ENCODE measurements at places on chromosomes 1 and 21.

- DNase-seq = no peak
These were observed 6.8 kb downstream of the TMEM9 start for GRCh38 chr1:201147396-201148015.

GRCh38 chr1:232367293-232367692 is 262.6 kb downstream of the SIPA1L2 start:
- no peak for DNase-seq

DNA sequence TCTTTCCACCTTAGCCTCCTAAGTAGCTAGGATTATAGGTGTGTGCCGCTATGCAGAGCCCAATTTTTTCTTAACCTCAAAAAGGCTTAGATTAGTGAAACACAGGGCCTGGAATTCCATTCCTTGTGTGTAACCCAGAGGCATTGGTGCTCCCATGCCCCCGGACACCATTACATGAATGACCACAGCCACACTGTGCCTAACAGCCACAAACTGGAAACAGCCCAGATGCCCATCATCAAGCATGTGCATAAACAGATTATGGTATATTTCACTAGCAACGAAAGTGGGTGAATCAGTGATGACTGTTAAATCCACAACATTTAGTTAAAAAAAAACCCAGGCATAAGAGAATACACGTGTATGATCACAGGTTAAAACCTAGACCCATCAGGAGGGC is 24.4 kb downstream of the ADAM30 start:
- DNase-seq = peak; percentile 48

- peak; percentile 71 for DNase-seq
These were observed 10.1 kb upstream of the GNG12 start for GRCh38 chr1:67843331-67843730.

DNA sequence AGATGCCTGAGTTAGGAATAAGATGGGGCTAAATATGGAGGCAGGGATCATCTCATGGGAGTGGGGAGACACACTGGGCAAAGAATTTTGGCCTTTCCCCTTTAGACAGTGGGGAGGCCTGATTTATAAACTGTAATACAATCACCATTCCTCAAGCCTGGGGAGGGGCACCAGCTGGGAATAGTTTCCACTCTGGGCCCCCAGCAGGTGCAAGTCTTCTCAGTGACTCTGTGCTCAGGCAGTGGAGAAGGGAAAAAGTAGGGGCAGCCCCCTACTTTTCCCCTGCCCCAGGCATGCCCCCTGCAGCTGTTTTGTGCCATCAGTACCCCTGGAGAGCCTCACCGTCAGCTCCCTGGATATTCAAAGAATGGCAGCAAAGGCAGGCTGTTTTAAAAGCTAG is 19.1 kb downstream of the COA7 start:
- DNase-seq = no peak

DNA sequence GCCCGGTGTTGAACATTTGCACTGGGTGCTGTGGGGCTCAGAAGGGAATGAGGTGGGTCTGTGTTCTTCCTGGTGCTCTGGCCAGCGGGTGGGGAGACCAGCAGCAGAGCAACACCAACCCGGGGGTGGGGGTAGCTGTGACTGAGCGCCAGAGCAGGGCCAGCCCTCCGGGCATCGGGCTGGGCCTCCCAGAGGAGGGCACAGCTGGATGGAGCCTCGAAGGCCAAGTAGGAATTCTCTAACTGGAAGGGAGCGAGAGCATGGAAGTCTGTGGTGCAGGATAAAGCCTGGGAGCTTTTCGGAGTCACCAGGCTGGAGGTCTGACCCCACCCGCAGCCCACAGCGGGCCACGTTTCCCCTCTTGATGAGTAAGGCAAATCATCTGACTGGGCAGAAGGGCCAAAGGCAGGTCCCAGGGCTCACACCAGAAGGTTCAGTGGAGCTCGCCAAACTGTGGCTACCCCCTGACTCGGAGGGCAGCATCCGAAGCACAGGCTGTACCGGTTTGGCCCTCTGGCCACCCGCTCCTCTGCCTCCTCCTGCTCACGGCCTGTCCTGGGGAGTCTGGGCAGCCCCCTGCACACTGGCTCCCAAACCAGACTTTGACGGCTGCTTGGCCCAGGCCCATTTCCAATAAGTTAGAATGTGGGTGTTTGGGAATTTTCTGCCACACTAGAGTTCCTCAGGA is 18.8 kb downstream of the SLC1A7 start:
- DNase-seq = peak; percentile 40

DNA sequence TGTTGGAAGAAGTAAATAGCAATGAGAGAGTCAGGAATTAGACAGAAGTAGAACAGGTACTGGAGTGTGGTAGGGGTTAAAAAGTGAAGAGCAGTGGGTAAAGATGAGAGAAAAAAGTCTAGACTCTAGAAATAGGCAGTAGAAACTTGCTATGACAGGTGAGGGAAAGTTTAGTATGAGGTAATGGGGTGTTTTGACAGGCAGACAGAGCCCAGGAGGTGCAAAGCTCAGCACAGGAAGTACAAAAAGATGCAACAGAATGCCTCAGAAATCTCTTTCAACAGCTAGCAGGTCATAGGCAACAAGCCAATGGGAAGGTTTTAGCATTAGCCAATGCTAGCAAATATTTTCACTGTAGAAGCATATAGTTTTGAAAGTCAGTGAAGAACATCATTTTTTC is 319.1 kb upstream of the SGIP1 start:
- DNase-seq = no peak

- no peak for DNase-seq
These were observed 9.6 kb downstream of the SMYD2 start for GRCh38 chr1:214290424-214291037.

DNA sequence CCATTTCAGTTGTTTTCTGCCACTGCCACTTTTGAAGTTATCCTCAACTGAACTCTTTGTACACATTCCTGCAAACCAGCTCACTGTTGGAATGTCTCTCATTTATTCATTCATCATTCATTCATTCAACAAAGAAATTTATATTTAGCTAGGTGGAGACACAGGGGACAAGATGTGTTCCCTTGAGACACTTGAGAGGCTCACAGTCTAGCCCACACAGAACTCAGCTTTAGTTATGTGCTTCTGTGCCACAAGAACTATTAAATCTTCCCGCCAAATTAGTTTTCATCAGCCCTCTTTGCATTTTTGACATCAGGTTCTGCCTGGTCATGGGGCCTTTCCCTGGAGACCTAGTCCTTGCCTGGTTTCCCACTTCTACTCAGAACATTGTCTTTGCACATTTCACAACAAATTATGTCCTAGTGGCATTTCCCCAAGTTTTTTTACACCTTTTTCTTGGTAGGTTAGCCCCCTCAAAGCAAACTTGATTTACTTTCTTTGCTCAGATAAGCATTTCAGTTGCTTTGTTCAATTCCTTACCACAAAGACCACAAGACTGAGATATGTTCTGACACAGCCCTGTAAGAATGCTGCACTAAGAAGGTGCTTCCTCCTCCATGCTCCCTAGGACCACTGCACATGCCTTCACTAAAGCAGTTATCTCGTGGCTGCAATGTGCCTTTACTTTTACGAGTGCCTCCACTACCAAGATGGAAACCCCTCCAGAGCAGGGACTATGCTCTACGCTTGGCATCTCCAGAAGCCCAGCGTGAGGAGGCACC is 31.0 kb downstream of the ILDR2 start:
- DNase-seq = peak; percentile 89

DNA sequence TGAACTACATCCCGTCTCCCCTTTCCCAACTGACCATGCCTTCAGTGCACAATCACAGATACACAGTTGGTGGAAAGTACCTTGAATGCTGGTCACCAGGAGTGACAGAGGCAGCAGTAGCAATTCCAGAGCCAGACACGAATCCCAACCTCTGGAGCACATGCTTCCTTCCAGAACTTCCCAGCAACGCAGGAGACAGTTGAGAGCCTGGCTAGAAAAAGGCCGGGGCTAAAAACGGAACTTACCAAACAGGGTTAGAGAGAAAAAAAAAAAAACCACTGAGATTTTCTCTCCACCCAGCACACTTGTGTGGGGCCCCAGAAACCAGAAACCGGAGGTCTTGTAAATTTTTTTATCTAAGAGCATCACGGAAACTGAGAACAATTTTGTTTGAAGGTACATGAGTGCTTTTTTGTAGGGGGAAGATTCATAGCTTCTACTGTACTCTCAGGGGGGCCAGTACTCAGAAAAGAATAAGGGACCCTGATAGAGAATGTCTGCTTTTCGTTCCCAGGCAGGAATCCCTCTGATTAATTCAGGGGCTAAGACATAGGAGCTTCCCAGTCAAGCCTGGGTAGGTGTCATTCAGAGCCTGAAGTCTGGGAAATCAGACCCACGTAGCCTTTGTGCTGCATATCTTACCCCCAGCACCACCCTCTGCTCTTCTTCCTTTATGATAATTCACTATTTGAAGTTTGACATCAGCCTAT is at the start of gene CD48:
Gene CD48 (minus strand): TSS at position 221 of the 710 bp plus-strand sequence. CDS start 59 bp downstream, at position 162.
- DNase-seq = no peak

- DNase-seq = no peak
These were observed 40.1 kb upstream of the SLC5A9 start for GRCh38 chr1:48182439-48182838.

- DNase-seq = no peak
These were observed 479.9 kb upstream of the PLXNA2 start for GRCh38 chr1:208724079-208724478.

DNA sequence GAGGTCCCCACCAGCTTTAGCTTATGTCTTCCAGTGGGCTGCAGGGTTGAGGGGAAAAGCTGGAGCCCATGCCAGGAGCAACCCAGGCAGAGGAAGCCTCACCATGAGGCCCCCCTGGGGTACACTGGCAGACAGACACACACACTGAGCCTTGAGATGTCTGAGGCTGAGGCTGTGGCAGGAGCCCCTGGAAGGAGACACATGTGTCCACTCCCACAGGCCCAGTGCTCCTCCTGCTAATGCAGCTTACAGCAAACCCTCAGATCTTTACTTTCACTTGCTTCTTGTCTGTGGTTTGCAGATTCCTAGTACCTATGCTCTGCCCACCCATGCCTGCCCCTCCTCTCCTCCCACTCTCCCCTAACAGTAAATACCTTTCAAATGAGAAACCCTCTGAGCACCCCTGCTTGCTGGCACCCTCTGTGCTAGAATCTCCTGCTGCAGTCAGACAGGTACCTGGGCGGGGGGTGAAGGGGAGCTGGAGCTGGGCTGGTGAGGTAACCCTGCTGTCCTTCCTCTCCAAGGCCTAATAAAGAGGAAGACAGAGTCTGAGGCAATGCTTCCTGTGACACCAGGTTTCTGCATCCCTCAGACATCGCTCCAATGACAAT is 63.4 kb upstream of the NEK2 start:
- no peak for DNase-seq

- no peak for DNase-seq
These were observed 6.7 kb upstream of the IL10RB start for GRCh38 chr21:33259428-33259827.

DNA sequence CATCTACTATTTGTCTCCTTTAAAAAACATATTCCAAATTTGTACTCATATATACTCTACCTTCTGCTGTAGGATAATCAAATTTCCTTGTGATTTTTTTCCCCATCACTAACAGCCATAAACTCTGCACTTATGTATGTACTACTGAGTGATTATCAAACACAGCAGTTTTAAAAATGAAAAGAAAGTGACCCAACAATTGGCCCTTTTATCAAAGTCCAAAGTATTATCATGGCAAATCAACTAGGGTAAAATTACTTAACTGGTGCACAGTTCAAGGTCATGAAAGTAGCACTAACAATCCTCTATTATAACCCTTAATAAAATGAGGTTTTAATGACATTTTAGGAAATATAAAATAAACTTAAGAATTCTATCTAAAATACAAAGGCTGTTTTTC is 11.6 kb downstream of the ANGPTL3 start:
- DNase-seq = no peak

- DNase-seq = peak; percentile 82
These were observed 242.1 kb upstream of the JUN start for GRCh38 chr1:59025898-59026426.

DNA sequence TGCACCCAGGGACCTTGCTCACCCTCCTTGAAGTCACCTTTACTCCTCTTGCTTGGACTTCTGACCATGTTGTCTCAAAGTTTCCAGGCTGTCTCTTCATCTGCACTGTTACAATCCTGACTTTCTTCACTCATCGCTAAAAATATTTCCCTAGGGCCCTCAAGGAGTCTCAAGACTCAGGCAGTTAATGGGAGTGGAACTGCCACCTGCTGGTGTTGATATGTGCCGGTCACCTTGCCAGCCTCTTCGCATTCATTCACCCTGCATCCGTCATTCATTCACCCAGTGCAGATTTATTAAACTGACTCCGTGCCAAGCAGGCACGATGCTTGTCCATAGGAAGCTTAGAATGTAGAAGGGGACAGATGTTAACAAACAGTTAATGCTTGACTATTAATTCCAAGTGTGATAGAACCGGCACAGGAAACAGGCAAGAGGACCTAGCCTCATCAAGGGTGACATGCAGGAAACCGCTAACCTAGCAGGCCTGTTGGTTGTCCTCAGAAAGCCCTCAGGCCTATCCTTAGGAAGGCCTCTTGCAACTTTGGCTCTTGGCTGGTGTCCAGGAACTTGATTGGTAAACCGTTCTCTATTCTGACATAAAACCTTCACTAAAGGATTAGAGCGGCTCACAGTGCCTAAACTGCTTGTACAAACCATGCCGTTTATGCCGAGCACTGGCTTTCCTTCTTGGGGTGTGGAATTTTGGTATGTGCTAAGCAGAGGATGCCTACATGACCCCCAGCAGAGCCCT is 342.2 kb downstream of the CAMTA1 start:
- no peak for DNase-seq

GRCh38 chr1:100581096-100581705 is 43.3 kb downstream of the GPR88 start:
- no peak for DNase-seq

GRCh38 chr1:36771660-36772284 is 262.5 kb downstream of the GRIK3 start:
- DNase-seq = no peak

DNA sequence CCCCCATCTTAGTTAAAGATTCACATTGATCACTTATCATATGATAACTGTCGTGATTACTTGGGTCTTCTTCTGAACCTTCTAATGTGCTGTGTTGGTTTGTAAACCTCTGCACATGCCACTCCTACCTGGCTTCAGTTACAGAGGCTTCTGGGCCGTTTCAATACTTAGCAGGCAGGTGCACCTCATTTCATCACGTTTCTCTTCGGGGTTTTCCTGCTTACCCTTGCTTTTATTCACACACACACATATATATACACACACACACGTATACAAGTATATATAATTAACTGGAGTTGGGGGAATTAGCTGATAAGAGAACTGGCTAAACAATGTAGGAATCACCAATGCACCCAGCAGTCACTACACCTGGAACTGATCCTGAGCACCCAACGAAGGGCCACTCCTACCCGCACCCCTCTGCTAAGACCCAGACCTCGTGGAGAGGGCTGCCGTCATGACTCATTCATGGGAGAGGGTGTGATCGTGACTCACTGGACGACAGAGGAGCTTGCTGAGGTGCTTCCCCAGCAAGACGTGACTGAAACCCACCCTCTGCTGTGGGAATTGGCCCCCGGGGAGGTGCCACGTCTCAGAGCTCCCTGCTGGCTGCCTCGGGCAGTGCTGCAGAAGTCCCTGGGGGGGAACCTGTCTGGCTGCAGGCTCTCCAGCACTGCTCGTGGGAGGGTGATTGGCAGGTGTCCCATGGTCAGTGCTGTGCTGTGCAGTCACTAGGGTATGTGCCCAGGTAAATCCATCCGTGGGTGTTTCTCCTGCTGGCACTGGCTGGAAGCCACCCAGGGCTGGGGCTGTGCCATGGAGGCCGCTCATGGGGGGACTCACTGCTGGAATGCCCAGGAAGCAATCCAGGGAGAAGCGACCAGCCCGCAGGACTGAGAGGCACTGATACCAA is 166.6 kb downstream of the DYRK1A start:
- peak; percentile 16 for DNase-seq
